Subcutaneous adipose tissue (tissue), 4 donors: ENCODE measurements at places on chromosomes 16 and 17. TPM values are rescaled to one million over a fixed set of nuclear protein-coding genes. Genes with fewer than 3 reads are reported as not detected.

The DBNDD1 gene
- 1.4 TPM for total RNA-seq

The CCL4 gene
- 4.2 TPM for total RNA-seq

The PSMD11 gene
- 56.9 TPM for total RNA-seq

The TP53TG3 gene
- not detected for total RNA-seq

The CTRB2 gene
- total RNA-seq = not detected

The SPAG5 gene
- 7.5 TPM for total RNA-seq

The KRTAP1-1 gene
- not detected for total RNA-seq

The SLC35G6 gene
- total RNA-seq = not detected

The SMIM5 gene
- 0.66 TPM for total RNA-seq

The SLC52A1 gene
- not detected for total RNA-seq

The ARHGAP44 gene
- total RNA-seq = 1.3 TPM
